ENCODE measurements at places on chromosomes 5 and 9. TPM values are rescaled to one million over a fixed set of nuclear protein-coding genes. Genes with fewer than 3 reads are reported as not detected.
A peak's percentile ranks its signal among the peaks of the same experiment; 100 is the strongest.

Gene IRGM
- total RNA-seq = not detected

Gene HRH2
- total RNA-seq = 0.23 TPM

- no peak for DNase-seq
Measured at GRCh38 chr9:120891245-120891883, 14.4 kb upstream of the PHF19 start.

Gene MSX2
- total RNA-seq = not detected

DNA sequence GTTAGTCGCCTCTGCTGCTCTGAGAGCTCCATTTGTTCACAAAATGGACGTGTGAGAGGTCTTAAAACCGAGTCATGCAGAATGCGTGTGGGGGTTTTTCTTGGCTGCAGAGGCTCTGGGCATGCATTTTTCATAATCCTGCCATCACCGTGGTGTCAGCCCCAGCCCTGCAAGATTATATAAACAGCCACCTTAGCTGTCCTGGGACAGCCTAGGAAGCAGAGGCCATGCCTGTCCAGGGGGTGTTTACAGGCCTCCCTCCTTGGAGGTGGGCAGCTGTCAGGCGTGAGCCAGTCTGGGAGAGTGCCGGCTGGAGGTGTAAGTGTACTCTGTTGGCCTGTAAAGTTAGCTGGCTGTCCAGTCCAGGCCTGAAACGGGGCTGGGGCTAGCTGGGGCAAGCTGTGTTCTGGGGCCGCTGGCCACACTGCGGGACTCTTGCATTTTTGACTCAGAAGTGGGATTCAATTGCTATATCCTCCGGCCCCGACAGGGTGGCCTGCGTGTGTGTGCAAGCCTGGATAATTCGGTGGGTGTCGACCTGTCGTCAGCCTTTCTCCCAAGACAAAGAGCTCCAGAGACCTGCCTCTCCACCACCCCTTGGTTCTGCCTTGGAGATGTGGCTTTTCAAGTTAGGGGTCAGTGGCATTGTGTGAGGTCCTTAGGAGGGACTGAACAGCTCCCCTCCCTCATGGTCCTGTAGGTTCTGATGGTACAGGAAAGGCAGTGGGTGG lies 2.4 kb downstream of the WNK2 start:
- no peak for DNase-seq

- no peak for DNase-seq
Measured at GRCh38 chr5:123868267-123868666, 356.3 kb downstream of the CSNK1G3 start.

DNA sequence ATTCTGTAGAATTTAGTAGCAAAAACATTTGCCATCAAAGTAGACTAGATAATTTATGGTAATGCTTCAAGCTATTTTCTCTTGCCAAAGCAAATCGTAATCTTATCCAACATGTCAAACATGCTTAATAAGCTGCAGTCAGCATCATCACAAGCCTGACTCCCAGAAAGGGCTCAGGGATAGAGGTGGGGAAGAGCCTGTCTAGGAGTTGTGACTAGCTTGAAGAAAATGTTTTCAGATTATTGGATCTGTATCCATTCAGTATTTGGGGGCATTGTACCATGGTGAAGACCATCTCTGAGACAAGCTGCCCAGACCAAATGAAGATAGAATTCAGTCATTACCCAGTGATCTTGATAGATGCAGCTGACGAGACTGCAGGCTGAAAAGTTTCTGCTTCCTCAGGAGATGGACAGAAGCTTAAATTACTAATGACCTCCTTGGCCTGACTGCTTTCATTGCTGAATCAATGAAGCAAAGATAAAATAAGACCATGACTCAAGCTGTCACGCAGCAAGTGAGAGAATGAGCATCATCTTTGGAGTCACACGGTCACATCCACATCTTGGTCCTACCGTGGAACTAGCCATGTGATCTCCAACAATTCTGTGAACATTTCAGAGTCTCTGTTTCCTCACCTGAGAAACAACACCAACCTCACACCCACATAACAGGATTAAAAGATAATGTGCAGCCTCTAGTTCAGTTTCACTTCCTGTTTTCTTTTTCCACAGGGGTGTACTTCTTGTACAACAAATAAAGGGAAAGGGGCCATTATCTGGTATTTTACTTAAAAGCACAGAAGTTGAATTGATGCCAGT lies 9.4 kb downstream of the ERAP2 start:
- no peak for DNase-seq

- DNase-seq = peak; percentile 45
Measured at GRCh38 chr9:114070188-114071103, 7.7 kb downstream of the AMBP start.

- no peak for DNase-seq
Measured at GRCh38 chr5:6370580-6370979, 7.8 kb downstream of the MED10 start.

GRCh38 chr5:78360924-78361630 lies 660 bp downstream of the SCAMP1 start:
- DNase-seq = peak; percentile 66

GRCh38 chr5:176394881-176395675 lies 6.5 kb downstream of the HIGD2A start:
- DNase-seq = no peak

Gene C9orf153
- 0.15 TPM for total RNA-seq

GRCh38 chr5:41414598-41414997 lies 95.8 kb downstream of the PLCXD3 start:
- no peak for DNase-seq

DNA sequence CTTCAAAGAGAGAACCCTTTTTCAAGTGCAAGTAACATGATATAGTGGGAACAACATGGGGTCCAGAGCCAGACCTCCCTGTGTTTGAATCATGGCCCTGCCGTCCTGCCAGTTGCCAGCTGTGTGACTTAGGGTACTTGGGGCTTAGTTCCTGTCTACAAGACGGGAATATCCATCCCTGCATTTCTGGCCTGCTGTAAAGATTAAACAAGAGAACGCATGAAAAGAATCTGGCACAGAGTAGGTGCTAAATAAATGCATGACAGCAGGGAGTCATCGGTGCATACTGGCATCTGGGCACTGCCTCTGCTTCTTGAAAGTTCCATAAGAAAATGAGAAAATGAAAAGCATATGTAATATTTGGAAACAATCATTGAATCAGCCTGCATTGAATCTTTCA lies 77.8 kb upstream of the PRRC1 start:
- DNase-seq = no peak

- DNase-seq = no peak
Measured at GRCh38 chr9:76866689-76867088, 39.2 kb downstream of the PRUNE2 start.

Gene MBLAC2
- total RNA-seq = 4.4 TPM

Gene ECM2
- total RNA-seq = 21.0 TPM

- no peak for DNase-seq
Measured at GRCh38 chr5:141439411-141440141, 9.3 kb downstream of the PCDHGA12 start.

- no peak for DNase-seq
Measured at GRCh38 chr9:22165144-22165543, 156.0 kb upstream of the CDKN2B start.

DNA sequence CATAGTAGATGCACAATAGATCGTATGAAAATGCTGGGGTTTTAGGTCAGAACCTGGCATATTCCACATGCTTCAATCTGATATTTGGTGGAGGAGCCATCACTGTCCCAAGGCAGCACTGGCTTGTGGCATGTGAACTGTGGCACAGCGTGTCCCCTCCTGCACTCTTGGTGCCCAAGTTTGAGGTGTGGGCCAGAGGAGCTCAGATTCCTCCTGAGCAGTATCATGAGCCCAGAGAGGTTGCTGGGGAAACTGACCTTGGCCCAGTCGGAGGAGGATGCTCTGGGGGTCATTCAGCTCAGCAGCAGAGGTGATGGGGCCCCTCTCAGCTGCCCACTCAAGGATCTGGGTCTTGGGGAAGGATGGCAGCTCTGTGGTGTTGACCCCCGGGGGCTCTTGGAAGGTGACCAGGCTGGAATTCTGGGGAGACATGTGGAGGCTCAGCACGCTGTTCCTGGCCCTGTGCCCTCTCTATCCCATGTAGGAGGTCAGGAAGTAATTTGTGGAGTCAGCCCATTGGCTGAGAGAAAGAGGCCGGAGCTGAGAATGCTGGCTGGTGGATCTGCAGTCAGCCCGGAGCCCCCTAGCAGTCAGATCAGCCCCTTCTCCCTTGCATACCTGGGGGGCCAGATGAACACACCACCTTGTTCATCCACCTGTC lies 23.7 kb downstream of the FPGS start:
- no peak for DNase-seq

Gene CXCL14
- total RNA-seq = 4.8 TPM

DNA sequence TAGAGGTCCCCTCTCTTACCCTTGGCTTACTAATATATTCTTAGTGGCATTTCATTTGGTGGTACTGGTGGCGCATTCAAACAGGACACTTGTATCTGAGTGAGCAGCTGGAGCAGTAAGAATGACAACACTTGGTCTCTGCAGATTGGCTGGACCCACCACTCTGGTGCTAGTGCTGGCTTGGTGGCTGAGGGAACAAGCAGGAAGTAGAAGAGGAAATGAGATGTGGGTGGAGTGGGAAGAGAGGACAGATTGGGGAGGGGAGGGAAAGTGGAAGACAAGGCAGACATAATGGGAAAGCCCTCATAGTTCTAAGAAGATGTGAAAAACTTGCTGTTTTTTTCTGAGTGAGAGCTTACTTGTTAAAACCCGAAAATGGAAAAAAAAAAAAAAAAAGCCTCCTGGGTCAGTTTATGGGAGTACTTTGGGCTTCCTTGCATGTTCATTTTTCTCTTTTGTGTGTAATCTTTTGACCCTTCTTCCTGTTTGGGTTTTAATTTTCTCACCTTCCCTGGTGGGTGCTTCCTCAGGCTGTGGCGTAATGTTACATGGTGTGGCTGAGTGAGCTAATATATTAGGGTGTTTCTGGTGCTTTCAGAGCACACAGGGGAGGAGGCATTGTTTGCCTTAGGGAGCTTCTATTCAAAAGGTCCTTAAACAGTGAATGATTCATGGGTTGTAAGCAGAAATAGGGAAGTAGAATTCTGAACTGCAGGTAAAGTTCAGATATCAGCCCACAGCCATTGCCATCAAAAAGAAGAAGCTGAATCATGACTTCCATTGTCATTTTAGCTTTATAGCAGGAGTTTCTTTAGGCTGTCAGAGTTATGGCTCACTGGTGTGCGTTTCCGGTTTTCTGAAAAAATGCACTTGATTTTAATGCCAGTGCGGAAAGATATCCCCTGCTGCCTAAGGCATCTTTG lies 52.3 kb downstream of the TLE4 start:
- DNase-seq = no peak

- DNase-seq = no peak
Measured at GRCh38 chr9:92480291-92480771, 2.0 kb downstream of the ASPN start.

GRCh38 chr5:59069438-59070079 lies 486.7 kb downstream of the RAB3C start:
- DNase-seq = no peak

DNA sequence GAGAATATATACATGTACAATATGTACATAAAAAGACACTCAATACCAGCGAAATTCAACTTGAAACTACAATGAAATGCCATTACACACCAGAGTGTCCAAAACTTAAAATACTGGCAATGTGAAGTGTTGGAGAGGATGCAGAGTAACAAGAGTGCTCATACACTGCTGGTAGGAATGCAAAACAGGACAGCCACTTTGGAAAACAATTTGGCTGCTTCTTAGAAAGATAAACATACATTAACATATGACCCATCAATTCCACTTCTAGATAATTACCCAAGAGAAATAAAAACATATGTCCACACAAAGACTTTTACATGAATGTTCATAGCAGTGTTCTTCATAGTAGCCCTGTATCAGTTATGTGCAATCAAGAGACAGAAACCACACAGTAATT lies 39.4 kb upstream of the BARX1 start:
- no peak for DNase-seq

GRCh38 chr9:4929917-4930316 lies 55.2 kb upstream of the JAK2 start:
- DNase-seq = no peak

- DNase-seq = no peak
Measured at GRCh38 chr9:95383185-95383676, 65.7 kb upstream of the FANCC start.

DNA sequence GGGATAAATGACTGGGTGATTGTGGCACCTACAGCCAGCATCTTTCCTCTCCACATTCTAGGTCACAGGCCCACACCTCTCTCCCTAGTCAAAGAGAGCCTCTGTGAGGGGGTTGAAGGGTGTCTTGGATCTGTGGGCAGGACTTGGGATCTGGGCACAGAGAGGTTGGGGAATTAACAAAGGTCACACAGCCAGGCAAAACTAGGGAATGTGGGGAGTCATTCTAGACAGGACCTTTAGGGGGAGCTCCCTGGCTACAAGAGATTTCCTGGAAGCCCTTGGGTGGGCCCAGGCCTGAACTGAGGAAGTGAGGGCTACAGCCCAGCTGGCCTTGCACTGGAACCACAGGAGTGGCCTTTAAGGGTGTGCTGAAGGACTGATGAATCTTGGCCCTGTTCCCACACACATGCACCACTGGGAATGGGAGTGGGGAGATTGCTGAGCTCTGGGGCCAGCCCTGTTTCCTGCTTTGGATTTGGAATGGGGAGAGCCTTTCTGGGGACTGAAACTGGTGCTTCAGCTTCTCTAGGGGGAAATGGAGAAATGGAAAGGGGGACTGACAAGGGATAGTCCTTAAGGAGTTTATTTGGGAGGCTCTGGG lies 12.4 kb upstream of the CXXC5 start:
- DNase-seq = peak; percentile 72

- no peak for DNase-seq
Measured at GRCh38 chr5:37776826-37777225, 63.0 kb downstream of the GDNF start.

Gene KIAA1958
- 7.8 TPM for total RNA-seq

Gene PCDH1
- total RNA-seq = 33.2 TPM

GRCh38 chr5:132425009-132425937 lies 55.8 kb downstream of the SLC22A5 start:
- no peak for DNase-seq

DNA sequence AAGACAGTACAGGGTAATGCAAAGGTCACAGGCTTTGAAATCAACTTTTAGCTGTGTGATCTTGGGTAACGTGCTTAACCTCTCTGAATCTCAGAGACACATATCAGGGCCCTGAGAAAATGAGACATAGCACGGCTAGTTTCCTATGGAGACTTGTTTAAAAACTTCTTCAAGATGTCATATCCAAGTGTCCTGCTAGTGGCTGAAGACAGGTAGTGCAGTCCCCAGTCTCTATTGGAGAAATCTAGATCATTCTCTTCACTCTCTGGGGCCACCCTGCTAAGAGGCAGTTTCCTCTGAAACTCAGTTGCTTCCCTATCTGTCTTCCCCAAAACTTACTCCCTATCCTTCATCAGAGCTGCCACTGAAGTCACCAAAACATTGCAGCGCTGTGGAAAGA lies 30.3 kb upstream of the GRXCR2 start:
- no peak for DNase-seq

- DNase-seq = no peak
Measured at GRCh38 chr9:88750832-88751360, 215.9 kb downstream of the NXNL2 start.

DNA sequence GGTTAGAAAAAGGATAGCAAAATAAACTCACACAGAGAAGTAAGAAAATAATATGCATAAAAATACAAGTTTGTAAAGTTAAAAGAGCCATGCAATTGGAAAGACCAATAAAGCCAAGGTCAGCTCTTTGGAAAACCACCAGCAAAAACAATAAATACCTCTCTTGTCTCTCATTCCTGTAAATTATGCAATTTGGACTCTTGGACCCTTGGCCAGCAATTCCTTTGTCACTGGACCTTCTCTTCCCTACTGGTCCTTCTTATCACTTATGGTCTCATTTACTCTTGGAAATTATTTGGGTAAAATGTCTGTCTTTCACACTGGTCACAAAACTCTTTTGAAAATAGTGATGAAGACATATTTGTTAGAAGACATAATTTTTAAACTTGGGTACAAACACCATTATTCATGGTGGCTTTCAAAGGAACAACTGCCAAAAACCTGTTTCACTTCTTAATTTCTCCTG lies 379.5 kb downstream of the TMEM232 start:
- DNase-seq = peak; percentile 56

- DNase-seq = no peak
Measured at GRCh38 chr5:140358738-140359310, 1.2 kb upstream of the SLC4A9 start.
